ENCODE measurements at places on chromosomes 1 and 21. TPM values are rescaled to one million over a fixed set of nuclear protein-coding genes. Genes with fewer than 3 reads are reported as not detected.

The PLEKHO1 gene
- 80.1 TPM for total RNA-seq

GRCh38 chr1:106498238-106498637, 558.2 kb upstream of the PRMT6 start:
- DNase-seq, result no peak

DNA sequence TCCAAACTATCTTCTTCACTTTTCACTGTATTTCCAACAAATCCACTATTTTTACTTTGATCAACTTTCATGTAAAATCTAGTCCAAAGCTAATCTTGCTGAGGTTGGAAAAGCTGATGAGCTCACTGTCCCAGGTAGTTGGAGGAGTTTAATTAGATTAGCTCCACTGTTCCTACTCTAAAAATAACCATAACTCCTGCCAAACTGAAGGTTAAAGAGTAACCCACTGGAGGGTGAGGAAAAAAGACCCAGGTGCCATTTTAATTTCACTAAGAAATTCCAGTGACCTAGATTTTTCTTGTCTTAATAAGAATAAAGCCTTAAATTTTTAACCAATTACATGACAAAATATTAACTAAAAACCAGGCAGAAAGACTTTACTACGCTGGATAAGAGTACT, 15.3 kb downstream of the DCAF8 start:
- DNase-seq, result no peak

The KIAA1614 gene
- total RNA-seq, result 7.3 TPM

DNA sequence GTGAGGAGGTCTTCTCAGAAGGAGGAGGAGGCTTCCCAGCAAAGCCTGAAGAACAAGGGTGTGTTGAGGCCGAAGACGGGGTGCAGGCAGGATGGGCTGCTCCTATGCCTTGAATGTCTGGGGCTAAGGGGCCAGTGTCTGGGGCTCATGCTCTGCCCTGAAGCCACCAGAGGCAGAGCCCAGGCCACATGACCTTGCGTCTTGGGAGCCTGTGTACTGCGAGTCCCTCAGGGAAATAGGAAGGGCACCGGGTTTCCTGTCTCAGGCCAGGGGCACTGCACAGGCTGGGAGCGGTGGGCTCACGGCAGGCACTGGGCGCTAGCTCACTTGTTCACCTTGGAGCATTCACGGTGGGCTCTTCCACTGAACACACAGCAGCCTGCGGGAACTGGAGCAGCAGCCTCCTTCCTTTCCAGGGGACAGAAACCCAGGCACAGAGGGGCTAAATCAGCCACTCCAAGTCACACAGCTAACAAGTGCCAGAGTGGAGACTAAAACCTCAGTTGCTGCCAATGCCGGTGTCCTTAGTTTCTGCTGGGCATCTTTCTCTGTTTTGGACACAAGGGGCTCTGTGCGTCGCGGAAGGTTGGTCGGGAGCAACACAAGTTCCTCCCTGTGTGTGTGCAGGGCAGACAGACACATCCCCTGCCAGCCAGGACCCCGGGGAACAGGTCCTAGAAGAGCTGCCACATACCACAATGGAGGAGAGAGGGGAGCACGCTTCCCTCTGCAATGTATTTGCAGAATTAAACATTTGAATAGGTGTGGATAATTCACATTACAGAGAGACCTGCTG, 104.8 kb upstream of the C1orf174 start:
- DNase-seq, result no peak

- DNase-seq, result no peak
Observed at GRCh38 chr1:218525031-218525430, 179.9 kb downstream of the TGFB2 start.

DNA sequence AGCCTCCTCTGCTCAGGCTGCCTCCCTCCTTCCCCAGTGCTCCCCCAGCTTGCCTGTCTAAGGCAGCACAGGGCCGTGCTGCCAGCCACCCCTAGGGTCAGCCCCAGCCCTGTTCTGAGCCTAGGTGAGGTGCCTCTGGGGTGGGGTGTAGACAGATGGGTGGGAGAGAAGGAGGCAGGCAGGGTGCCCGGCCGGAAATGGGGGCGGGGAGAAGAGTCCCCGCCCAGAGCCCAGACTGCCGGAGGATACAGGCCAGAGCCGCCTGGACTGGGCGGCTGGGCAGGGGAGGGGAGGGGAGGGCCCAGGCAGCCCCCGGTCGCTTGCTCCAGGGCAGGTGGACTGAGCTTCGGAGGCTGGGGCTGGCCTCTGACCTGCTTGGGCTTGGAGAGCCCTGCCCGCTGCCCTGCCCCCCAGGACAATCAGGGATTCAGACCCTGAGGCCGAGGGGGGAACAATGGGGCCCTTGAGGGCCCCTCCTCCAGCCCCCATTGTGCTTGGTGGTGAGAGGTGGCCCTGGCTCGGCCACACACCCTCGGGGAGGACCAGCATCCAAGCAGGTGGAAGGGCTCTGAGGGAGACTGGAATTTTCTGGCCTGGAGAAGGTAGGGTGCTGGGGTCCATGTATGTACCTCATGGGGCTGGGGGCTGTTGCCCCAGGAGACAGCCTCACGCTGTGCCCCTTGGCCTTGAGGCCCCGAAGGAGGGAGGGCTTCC, at the start of gene GJC2:
Gene GJC2, plus strand, starts transcription at position 525 of the 714 bp plus-strand sequence. CDS start 7,829 bp downstream, outside the sequence.
- DNase-seq, result peak; percentile 18

- DNase-seq, result no peak
Observed at GRCh38 chr21:26539566-26539965, 33.5 kb downstream of the CYYR1 start.
